CD4-positive, alpha-beta T cell treated with Interleukin-15 for 1 hour (primary cell): ENCODE measurements at places on chromosomes 12 and 14.
A peak's percentile ranks its signal among the peaks of the same experiment; 100 is the strongest.

DNA sequence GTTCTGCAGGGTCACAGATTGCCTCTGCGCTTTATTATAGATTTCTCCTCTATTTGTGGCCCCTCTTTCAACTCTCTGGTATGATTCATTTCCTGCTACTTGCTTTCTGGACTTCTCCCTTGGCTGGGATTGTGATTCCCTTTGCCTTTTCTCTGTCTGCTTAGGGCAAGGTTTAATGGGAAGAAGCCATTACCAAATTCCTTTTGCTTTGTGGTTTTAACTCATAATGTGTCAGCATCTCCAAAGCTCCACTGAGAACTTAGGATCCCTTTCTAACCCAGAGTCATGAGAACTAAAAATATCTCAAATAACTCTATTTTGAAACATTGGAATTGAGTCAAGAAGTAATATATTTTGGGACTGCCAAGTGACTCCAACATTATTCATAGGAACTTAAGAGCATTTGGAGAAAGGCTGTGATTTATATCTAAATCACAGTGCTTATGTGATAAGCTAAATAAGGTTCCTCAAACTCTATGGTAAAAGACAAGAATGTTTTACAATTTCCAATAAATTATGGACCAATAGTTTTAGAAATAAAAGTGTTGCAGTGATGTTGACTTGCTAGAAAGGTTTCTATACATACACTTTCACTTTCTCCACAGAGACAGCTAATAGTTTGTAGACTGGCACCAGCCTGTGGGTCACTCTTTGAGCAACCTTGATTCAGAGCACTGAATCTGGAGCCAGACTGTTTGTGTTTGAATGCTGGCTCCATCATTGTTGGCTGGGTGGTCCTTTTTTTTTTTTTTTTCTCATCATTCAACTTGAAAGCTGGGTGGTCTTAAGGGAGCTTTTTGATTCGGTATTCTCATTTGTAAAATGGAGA is 93.9 kb downstream of the DACT1 start:
- DNase-seq, result no peak

DNA sequence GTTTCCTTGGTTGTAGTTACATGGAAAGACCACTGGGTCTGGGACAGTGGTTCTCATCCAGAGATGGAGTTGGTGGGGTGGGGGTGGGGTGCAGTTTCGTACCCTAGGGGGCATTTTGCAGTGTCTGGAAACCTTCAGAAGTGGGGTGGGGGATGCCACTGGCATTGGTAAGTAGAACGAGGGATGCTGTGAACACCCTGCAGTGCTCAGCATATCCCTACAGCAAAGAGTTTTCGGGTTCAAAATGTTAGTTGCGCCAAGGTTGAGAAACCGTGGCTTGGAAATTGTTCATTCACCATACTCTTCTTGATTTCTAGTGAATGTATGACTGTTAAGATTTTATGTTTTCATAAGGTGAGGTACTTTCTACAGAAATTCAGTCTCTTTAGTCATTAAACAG is 28.7 kb downstream of the TRAF3 start:
- no peak for DNase-seq

DNA sequence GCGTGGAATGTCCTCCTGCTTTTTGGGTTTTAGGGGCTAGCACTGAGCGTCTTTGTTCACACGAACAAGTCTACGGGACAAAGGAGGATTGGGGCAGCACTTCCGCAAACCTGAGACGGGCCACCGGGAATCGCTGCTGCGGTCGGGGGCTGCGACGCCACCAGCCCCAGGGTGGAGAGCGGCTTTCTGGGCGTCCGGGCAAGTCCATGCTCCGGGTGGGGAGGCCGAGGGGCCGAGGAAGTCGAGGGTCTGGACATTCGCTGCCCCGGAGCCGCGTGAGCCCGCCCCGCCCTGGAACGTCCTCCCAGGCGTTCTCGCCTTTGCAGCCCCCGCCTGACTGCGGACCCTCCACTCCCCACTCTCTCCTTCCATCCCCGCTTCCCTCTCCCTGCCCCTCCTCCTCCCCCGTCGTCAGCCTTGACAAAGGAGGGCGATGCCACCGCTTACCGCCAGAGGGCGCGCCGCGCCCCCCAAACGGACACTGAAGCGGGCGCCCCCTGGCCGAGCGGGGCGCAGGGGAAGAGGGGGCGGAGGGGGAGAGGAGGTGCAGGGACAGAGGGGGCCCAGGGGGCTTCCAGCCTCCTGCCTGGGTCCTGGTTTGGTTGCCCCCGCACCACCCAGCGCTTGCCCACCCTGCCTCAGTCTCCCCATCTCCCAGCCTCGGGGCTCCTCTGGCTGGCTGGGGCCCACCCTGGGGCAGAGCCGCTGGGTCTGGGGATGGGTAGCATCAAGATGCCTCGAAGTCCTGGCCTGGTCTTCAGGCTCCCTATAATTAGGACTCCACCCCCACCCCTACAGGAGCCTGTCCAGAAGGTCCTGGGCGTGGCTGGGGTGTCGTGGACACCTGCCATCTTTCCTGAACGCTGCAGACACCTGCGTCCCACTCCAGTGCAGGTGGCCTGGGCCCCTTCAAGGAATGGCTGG is 39.1 kb upstream of the INF2 start:
- peak; percentile 60 for DNase-seq

DNA sequence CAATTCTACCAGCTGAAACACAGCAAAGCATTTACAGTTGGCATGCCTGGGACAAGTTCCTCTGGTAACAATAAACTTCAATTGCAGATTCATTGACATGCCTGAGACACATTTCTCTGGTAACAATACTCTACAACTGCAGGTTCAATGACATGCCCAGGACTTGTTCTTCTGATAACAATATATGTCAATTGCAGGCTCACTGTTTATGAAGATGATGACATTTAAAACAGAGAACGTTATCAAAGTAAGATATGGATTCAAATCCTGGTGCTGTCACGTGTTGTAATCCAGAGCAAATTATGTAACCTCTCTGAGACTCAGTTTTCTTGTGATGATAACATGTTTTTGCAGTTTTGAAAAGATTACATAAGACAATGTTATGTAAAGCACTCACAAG is 20.5 kb downstream of the KITLG start:
- DNase-seq, result no peak

GRCh38 chr14:99128185-99128584 is 143.8 kb downstream of the BCL11B start:
- DNase-seq, result no peak
